CD4-positive, alpha-beta memory T cell (primary cell): ENCODE measurements at places on chromosomes 4 and X. TPM values are rescaled to one million over a fixed set of nuclear protein-coding genes. Genes with fewer than 3 reads are reported as not detected.

GRCh38 chr4:88033309-88033708 lies 25.9 kb downstream of the PKD2 start:
- peak; percentile 32 for DNase-seq
- no peaks in the 10 kb centered on the region for H3K4me1 ChIP-seq
- peaks cover 6% of the 10 kb centered on the region for H3K36me3 ChIP-seq

The C4orf51 gene
- not detected for total RNA-seq

DNA sequence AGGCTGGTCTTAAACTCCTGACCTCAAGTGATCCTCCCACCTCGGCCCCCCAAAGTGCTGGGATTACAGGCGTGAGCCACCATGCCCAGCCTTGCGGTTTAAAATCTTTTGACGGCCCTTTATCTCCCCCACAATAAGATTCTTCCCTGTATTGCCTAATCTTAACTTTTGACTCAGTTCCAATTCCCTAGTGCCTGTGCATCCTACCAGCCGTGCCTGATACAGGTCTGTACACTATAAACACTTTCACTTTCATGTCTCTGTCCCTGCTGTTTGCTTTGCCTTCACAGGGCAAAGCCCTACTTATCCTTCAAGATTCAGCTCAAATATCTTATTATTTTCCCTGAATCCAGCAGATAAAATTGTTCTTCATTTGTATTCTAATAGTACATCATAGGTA lies 74.6 kb downstream of the WDR44 start:
- H3K36me3 ChIP-seq, result no peaks in the 10 kb centered on the region
- no peak overlapping the region for H3K4me3 ChIP-seq
- H3K27ac ChIP-seq, result no peak overlapping the region
- H3K4me1 ChIP-seq, result no peaks in the 10 kb centered on the region

The SFRP2 gene
- total RNA-seq, result not detected

DNA sequence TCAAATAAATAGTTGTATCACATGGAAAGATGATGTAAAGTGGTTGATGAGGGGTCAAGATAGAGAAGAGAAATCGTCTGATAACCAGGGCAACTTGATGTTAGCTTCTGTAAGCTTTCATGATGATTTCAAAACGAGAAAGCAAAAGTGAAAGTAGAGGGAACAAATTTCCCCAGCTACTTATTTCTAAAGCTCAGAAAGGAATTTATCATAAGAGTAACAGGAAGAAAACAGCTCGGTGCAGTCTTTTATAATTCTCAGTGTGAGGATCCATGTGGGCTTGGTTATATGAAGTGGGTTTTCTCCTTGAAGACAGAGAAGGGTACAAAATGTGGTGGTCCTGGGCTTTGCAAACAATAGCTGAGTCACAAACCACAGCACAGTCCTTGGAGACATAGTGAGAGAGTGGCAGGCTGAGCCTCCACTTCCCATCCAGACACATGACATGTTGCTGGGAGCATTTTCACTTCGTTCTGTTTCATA lies 32.1 kb upstream of the GLRA2 start:
- H3K27me3 ChIP-seq, result no peaks in the 10 kb centered on the region
- peak; percentile 25 for DNase-seq
- H3K36me3 ChIP-seq, result no peaks in the 10 kb centered on the region
- peak overlapping the region; percentile 12 for H3K27ac ChIP-seq
- H3K4me1 ChIP-seq, result peaks cover 13% of the 10 kb centered on the region

The RHOXF2B gene
- not detected for total RNA-seq

GRCh38 chrX:132819711-132820264 lies 138.6 kb downstream of the HS6ST2 start:
- no peaks in the 10 kb centered on the region for H3K4me1 ChIP-seq
- no peak overlapping the region for H3K27ac ChIP-seq
- H3K36me3 ChIP-seq, result no peaks in the 10 kb centered on the region
- H3K4me3 ChIP-seq, result no peak overlapping the region
- no peaks in the 10 kb centered on the region for H3K27me3 ChIP-seq

The FAM13A gene
- total RNA-seq, result 12.2 TPM

The MAGEC2 gene
- not detected for total RNA-seq

DNA sequence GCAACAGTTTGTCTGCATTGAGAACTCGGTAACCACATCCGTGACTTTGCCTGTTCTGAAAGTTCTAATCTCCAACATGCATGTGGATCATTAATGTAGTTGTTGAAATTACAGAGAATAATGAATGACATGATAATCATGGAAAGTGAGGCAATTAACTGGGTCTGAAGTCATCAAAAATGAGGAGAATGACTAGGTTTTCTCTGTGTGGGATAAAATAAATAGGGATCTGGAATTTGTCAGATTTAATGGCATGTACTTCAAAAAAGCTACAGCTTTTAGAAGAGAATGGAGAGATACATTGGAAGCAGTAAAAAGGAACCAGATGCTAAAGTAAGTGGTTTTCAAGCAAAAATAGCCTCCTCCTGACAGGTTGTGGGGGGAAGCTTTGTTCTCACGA lies 59.3 kb downstream of the AFM start:
- no peaks in the 10 kb centered on the region for H3K27me3 ChIP-seq
- H3K36me3 ChIP-seq, result no peaks in the 10 kb centered on the region
- no peaks in the 10 kb centered on the region for H3K4me1 ChIP-seq
- no peak for DNase-seq
- H3K4me3 ChIP-seq, result no peak overlapping the region

DNA sequence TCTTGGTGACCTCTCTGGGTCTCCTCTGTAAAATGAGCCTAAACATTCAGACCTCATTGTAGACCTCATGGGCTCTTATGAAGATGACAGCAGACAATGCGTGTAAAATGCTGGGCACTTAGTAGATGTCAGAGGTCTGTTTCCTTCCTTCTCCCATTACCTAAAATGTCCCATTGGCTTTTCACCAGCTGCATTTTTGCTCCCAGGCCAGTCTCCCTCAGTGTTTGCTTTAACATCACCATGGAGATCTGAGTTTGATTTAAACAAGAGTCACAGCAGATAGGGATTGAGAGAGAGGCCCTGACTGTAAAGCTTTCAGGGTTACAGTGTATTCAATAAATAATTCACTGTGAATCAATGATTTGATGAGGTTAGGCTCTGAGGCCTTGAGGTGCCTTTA lies 24.3 kb downstream of the PSAPL1 start:
- no peaks in the 10 kb centered on the region for H3K4me1 ChIP-seq
- H3K27me3 ChIP-seq, result no peaks in the 10 kb centered on the region
- H3K36me3 ChIP-seq, result no peaks in the 10 kb centered on the region
- no peak overlapping the region for H3K27ac ChIP-seq
- no peak overlapping the region for H3K4me3 ChIP-seq
- DNase-seq, result no peak

DNA sequence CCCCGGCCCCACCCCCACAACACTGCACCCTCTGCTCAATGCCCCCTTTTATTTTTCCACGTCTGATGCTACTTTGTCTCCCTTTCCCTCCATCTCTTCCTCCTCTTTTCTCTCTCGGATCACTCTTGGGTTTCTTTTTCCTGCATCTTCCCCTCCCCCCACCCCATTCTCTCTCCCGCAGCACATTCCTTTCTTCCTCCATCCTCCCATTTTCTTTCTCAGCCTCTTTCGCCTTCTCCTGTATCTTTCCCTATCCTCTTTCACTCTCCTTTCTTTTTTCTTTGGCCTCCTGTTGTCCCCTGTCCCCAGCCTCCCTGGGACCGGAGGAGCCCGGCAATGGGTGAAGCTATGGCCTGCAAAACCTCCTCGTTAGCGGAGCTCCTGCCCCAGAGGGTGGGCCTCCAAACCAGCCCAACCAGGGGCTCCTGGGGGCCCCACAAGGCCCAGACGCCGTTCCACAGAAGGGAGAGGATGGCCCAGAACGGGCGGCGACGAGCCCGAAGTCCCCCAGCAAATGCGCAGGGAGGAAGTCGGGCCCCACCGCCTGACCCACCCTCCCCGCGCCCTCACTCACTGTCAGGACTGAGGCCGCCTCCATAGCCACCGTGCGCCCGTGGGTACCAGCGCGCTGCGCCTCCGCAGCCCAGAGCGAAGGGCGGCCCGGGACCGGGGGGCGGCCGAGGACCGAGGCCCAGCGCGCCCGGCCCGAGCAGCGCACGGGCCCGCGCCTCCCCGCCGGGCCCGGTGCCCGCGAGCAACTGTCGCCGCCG lies 807 bp downstream of the HMX1 start:
- H3K27ac ChIP-seq, result no peak overlapping the region
- no peaks in the 10 kb centered on the region for H3K4me1 ChIP-seq
- no peak overlapping the region for H3K4me3 ChIP-seq
- no peak for DNase-seq

DNA sequence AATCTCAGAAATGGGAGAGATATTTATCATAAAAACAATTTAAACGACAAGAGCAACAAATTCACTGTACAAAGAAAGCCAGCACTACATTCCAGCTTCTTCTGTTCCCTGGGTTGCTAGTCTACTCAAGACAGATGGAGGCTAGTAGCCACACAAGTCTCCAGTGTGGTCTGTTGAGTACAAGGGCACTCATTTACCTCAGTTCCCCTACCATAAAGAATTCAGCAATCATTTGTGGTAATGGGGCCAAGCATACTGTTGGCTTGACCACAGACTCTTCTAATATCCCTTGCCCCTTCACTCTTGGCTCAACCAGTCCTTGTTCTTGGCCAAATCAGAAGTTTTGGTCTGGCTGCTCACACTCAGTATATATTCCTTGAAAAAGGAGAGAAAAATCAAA lies 212.3 kb downstream of the COX18 start:
- H3K27ac ChIP-seq, result no peak overlapping the region
- no peaks in the 10 kb centered on the region for H3K36me3 ChIP-seq
- H3K4me1 ChIP-seq, result no peaks in the 10 kb centered on the region
- H3K4me3 ChIP-seq, result no peak overlapping the region
- DNase-seq, result no peak

DNA sequence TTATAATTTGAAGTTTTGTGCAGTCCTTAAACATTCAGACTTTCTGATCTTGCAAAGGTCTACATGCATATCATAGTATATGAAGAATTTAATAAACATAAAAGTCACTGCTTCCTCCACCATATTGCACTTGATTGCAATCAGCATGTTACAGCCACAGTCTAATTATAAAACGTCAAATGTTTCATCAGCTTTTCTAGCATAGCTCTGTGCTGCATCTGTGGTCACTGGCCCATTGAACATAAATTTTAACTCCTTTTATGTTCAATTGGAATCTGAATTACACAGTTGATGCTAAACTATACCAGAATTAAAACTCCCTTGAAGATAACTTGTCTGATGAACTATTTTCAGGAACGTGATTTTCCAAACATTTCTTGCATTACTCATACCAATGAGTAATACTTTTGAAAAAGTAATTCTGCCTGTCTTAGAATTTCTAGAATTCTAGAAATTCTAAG lies 329.1 kb downstream of the GALNTL6 start:
- H3K36me3 ChIP-seq, result no peaks in the 10 kb centered on the region
- H3K27ac ChIP-seq, result no peak overlapping the region
- DNase-seq, result no peak
- no peaks in the 10 kb centered on the region for H3K27me3 ChIP-seq
- no peaks in the 10 kb centered on the region for H3K4me1 ChIP-seq

The GDPD2 gene
- total RNA-seq, result not detected

DNA sequence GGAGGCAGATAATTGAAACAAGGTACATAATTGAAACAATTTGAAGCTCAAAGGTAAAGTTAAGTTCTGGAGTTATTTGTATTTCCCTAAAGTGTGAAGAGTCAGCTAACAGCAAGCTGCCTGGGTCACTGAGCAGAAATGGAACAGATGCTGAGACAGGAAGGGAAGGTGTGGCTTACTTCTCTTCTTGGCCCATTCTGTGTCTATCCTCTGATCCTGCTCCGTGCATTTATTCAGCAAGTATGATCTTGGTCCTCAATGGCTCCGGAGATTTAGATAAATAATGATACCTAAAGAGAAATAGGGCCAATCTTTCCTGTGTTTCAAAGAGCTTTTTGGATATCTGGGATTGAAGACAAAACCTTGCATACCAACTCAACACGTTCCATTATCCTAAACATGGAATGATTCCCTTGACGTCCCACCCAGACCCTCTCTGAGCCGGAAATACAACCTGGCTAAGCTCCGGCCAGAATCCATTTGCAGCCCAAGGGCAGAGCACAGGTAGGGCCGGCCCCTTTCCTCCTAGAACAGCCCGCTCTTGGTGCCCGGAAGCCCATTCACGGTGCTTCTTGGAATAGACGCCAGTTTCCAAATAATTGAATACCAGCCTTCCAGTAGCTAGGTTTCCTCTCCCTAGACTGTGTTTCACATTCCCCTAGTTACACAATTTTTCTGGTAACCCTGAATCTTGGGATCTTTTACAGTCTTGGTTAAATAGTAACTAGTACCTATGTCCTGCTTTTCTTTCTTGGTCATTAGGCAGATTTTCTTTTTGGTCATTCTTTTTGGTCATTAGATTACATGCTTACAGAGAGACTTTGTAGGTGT lies 211.0 kb downstream of the NWD2 start:
- peaks cover 13% of the 10 kb centered on the region for H3K4me1 ChIP-seq
- no peak for DNase-seq
- H3K4me3 ChIP-seq, result no peak overlapping the region

The CT45A9 gene
- total RNA-seq, result not detected

DNA sequence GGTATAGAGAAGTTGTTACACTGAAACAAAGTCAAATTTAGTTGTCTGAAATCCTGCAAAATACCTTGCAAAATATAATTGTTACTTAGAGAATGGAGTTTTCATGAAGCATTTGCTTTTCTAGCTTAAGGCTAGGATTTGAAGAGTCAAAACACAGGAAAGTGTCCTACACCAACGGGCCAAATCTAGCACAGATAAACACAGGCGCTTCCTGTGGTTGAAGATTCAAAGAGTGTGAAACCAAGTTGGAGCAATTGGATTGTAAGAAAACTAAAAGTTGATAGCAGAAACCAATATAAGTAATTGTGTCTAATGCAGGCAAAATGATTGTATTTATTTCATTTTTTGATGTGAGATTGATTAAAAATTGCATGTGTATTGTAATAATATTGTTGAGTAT lies 2002.5 kb upstream of the TENM3 start:
- no peak overlapping the region for H3K27ac ChIP-seq
- H3K4me1 ChIP-seq, result no peaks in the 10 kb centered on the region
- no peaks in the 10 kb centered on the region for H3K36me3 ChIP-seq

DNA sequence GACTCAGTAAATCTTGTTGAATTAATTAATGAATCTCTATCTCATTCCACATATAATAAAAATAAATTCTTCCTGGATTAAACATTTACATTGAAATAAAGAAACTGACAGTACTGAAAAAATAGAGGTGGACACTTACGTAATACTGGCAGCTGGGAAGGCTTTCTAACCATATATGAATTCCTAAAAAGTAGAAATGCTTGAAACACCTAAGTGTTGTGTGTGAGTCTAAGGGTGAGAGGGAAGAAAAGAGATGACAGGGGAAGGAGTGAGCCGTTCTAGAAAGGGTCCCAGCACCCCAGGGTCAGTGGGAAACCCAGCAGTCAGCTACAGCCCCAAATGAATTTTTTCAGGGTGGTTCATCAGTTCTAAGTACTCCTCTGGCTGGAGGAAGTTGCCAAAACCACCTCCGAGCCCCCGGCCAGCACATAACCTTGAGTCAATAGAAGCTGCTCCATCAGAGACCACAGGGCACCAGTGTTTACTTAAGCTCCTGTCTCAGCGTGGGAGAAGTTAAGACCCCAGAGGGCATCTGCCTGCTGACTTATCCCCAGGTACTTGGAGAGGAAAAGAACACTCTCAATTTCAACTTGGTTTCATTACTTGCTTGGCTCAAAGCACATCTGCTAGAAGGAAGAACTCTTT lies 18.3 kb downstream of the GAB3 start:
- no peaks in the 10 kb centered on the region for H3K27me3 ChIP-seq
- H3K36me3 ChIP-seq, result no peaks in the 10 kb centered on the region
- H3K4me1 ChIP-seq, result peaks cover 90% of the 10 kb centered on the region
- no peak for DNase-seq
- no peak overlapping the region for H3K4me3 ChIP-seq

The GNRHR gene
- not detected for total RNA-seq

- no peak overlapping the region for H3K4me3 ChIP-seq
- H3K4me1 ChIP-seq, result no peaks in the 10 kb centered on the region
- no peaks in the 10 kb centered on the region for H3K27me3 ChIP-seq
- DNase-seq, result no peak
Observed at GRCh38 chrX:111515298-111515697, 3.9 kb downstream of the SERTM2 start.

The NLGN4X gene
- total RNA-seq, result not detected
